ENCODE measurements at places on chromosomes 3 and 15.

DNA sequence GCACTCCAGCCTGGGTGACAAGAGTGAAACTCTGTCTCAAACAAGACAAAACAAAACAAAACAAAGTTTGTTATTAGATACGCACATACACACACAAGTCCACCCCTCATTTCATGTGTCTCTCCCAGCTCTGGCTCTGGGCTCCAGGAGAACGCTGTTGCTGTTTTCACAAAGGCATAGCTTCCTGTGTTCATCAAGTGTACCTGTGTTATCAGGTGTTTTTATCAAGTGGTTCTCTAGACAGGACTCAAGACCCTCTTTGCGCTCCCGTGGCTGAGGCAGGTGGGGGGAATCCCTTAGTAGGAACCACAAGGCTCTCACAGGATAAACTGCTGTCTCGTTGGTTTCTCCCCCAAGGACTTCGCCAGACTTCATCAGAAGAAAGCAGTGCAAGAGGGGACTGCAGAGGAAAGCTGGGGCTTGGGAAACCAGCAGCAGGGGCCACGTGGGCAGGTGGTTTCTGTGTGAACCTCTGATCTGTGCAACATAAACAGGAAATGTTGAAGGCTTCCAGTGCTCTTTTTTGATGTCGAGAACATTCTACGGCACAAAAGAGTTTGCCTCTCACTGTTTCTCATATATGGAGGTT lies 6.9 kb upstream of the PPP1R2 start:
- DNase-seq, result peak; percentile 77

DNA sequence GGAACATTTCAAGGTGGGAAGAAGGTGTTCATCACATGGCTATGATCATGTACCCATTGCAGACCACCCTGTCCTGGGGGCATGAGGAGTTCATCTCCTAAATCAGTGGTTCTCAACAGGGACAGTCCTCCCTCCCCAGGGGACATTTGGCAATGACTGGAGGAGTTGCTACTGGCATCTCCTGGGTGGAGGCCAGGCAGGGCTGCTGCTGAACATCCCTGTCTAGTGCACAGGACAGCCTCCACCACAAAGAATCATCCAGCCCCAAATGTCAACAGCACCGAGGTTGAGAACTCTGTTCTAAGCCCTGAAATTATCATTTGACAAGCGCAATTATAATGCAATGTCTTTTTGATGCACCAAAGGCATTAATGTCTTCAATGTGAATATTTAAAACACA lies 4.4 kb upstream of the DNAJB8 start:
- no peak for DNase-seq

GRCh38 chr3:154893813-154894212 lies 186.3 kb upstream of the MME start:
- DNase-seq, result no peak

DNA sequence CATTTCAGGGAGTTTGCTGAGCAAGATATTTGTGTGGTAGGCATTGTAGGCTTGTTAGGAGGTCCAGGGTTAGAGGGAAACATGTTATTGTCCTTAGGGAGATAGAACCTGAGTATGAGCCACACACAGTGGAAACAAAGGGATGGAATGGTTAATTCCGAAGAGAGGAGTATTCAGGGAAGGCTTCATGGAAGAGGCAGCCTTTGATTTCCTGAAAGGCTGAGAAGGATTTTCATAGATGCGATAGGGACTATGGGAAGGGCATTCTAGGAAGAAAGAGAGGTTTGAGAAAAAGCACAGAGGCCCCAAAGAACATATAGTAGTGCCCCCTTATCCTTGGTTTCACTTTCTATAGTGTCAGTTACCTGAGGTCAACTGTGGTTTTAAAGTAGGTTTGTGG lies 81.7 kb downstream of the RAB11A start:
- no peak for DNase-seq

DNA sequence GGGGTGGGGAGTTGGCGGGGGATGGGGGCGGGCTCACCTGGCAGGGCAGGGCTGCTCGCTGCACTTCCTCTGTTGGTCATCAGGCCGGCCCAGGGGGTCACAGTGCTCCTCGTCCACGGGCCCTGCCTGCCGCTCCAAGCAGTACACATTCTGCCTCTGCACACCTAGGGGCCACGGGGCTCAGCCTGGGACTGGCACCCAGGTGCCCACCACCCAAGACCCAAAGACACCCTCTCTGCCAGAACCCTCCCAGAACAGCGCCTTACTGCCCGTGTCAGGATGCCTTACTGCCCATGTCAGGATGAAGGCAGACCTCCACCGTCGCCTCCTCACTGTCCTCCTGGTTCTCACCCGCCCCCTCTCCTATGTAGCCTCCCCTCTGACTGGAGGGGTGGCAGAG lies 43.2 kb downstream of the ADAMTS7 start:
- DNase-seq, result no peak

GRCh38 chr3:128942161-128942952 lies 51.5 kb downstream of the CFAP92 start:
- DNase-seq, result no peak

GRCh38 chr3:141064255-141064926 lies 13.2 kb downstream of the SPSB4 start:
- no peak for DNase-seq

DNA sequence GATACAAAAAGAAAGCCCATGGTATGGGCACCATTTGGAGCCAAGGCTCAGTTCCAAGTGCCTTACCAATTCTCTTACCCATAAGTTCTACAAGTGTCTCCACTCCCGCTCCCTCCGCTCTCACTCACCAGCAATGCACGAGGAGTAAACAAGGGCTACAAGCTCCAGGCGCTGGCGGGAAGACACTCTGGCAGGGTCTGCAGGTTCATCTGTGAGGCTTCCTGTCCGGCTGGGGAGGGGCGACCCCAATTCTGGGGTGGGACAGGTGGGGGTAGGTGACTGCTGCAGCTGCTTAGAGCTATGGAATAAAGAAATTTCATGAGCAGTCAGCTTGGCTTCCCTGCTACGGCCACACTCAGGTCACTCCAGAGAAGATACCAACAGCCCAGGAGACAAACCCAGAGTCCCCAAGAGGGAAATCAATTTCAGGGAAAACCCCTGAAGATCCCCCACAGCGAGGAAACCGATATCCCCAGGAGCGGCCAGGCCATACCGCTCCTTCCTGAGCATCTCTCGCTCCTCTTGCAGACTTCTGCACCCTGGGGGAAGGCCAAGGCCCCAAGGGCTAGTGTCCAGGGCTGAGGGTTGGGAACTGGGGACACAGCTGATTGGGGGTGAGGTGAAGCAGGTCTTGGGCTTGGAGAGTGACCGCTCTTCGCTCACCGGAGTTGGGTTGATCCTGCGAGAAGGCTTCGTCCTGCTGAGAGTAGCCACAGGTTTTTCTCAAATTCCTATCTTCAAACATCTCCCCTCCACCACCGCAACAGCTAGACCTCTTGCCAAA lies 1.4 kb downstream of the CDAN1 start:
- DNase-seq, result no peak

GRCh38 chr3:106124818-106125217 lies 256.0 kb upstream of the CBLB start:
- DNase-seq, result no peak

DNA sequence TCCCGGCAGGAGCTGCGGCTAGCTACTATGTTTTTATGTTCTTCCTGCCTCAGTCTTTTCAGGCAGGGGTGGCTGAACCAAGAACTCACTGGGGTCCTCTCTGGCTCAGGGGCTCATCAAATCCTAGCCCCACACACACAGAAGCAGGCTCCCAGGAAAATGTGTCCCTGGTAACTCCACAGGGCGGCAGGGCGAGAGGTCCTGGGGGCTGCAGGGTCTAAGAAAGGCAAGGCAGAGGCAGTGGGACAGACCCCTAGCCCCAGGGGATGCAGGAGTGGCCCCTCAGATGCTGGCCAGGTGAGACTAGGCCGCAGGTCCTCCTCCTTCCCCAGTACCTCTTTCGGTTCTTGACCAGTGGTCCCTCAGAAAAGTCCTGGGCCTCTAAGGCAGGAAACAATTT lies 48.9 kb downstream of the PTH1R start:
- DNase-seq, result no peak

DNA sequence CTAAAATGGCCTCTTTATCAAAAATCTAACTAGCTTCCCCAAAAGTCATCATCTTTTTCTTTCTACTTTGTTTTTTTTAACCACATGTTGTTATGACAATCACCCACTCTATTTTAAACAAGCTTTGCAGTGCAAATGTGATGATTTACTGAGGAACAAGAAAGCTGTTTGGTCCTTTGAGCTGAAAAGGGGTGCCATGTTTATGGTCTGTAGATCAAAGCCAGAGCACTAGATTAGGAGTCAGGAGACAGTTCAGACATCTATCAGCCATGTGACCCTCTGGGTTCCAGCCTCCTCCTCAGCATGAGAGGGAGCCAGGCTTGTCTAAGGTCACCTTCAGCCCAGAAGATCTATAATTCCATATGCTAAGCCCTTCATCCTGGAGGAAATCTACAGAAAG lies 65.9 kb downstream of the RPL22L1 start:
- DNase-seq, result no peak

GRCh38 chr3:108062051-108062450 lies 28.8 kb downstream of the CD47 start:
- no peak for DNase-seq

GRCh38 chr3:169952045-169952444 lies 14.6 kb upstream of the SEC62 start:
- no peak for DNase-seq

GRCh38 chr3:8458238-8458661 lies 43.4 kb upstream of the LMCD1 start:
- no peak for DNase-seq

DNA sequence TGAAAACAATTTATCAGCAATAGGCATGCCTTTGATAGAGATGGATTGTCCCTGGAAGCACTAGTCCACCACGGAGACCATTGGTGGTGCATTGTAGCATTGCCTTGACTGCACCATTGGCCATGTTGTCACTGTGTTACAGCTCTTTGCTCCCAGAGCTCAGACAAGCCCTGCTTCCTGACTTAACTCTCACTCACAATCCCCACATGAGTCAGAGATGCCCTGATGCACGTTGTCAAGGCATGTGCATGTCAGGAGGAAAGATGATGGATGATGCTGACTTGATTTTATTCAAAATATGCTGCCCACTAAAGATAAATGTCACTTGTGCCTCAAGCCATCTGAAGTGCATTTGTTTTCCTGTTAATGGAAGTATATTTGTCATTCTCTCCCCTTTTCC lies 266.1 kb downstream of the ARRDC4 start:
- no peak for DNase-seq

- peak; percentile 64 for DNase-seq
These were observed 110.8 kb upstream of the ATP11B start for GRCh38 chr3:182682263-182683241.

- peak; percentile 78 for DNase-seq
These were observed 88.3 kb upstream of the PPIB start for GRCh38 chr15:64251121-64251520.

DNA sequence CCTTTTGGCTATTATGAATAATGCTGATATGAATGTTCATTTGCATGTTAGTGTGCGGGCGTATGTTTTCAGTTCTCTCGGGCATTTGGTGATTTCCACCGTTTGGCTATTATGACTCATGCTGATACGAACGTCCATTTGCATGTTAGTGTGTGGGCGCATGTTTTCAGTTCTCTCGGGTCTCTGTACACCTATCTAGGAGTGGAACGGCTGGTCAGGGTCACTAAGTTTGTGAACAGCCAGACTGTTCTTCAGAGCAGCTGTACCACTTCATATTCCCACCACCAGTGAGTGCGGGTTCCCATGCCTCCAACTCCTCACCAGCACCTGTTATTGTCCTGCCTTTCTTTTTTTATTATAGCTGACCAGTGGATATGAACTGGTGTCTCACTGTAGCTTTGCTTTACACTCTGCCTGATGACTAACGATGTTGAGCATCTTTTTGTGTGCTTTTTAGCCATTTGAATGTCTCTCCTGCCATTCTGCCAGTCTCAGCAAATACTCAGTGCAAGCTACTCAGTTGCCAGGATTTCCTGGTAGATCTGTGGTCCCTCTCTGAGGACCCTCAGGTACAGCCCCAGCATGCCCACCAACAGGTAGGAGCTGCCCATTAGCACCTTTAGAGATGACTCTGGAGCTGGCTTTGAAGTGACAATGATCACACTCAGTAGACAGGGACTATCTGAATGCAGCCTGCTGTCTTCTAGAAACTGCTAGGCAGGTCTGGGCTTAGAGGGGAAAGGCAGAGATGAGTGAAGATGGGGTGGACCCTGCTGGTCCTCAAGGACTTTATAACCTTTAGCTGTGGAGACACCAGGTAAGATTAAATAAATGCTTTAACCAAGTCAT lies 141.1 kb downstream of the XXYLT1 start:
- DNase-seq, result peak; percentile 76

- no peak for DNase-seq
These were observed 55.5 kb downstream of the NBEAL2 start for GRCh38 chr3:47034868-47035489.

DNA sequence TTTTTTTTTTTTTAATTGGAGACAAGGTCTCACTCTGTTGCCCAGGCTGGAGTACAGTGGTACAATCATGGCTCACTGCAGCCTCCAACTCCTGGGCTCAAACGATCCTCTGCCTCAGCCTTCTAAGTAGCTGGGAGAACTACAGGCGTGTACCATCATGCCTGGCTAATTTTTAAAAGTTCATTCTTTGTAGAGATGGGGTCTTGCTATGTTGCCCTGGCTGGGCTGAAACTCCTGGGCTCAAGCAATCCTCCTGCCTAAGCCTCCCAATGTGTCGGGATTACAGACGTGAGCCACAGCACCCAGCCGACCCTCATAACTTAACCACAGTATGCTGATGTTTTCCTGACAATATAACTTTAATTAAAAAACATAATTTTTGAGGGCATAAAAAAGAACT lies 24.3 kb downstream of the IL17RD start:
- no peak for DNase-seq

- DNase-seq, result no peak
These were observed 330.5 kb upstream of the CTDSPL start for GRCh38 chr3:37531066-37531720.

DNA sequence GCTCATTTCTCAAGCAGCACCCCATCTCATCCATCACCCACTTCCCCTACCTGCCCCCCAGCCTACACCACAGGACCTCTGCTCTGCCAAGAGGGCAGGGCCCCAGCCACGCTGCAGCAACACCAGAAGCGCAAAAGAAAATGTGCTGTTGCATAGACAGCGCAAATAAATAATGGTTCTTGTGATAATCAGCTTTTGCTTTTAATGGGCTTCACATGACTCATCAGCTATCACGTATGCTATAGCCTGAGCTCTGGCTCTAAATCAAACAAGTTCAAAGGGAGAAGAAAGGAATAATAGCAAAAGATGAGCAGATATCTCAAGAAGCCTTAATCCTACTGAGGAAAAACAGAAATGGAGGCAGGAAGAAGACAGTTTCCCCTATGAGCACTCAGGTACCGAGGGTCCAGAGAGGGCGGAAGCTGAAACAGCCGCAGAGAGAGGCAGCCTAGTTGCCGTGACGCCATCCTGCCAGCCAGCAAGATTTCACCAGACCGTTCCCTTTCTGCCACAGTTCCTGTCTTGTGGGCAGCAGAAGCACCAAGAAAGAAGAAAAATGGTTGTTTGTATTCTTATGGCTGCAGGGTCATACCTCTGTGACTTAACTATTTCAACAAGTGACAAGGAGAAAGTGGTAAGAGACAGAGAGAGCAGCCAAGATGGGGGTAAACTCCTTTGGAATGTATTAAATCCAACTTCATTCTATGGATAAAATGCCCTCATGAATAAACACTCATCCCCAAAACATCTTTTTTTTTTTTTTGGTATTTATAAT lies 22.0 kb downstream of the RAB27A start:
- DNase-seq, result peak; percentile 85

Data from activated CD4-positive, alpha-beta T cell treated with anti-CD3 and anti-CD28 coated beads, Interleukin-2, amount 50 U/mL, for 16 hours (primary cell).